ENCODE measurements at places on chromosomes 6 and 20. TPM values are rescaled to one million over a fixed set of nuclear protein-coding genes. Genes with fewer than 3 reads are reported as not detected.

GRCh38 chr6:31096215-31096614, 16.2 kb downstream of the C6orf15 start:
- DNase-seq: no peak

The SLCO4A1 gene
- 0.42 TPM for polyA plus RNA-seq

DNA sequence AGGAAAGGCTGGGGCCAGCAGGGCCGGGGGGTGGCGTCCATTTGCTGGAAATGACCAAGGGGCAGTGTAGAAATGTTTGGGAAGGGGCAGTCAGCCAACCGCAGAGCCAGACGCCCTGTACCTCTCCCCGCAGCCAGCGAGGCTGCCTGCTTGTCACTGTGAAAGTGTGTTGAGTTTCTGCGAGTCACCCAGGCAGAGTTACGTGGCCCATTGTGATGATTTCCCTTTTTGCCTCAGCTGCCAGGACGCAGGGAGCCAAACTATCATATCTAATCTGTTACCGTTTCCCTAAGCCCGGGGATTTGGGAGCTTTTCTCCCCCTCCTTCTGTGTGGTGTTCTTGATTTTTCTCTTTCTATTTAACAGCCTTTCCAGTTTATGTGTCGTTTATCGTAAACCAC, 67.9 kb upstream of the STX16 start:
- DNase-seq: no peak

GRCh38 chr6:170004585-170005210, 253.3 kb downstream of the ERMARD start:
- DNase-seq: no peak

The SYCP2 gene
- polyA plus RNA-seq: 5.0 TPM

The RAMACL gene
- polyA plus RNA-seq: not detected

DNA sequence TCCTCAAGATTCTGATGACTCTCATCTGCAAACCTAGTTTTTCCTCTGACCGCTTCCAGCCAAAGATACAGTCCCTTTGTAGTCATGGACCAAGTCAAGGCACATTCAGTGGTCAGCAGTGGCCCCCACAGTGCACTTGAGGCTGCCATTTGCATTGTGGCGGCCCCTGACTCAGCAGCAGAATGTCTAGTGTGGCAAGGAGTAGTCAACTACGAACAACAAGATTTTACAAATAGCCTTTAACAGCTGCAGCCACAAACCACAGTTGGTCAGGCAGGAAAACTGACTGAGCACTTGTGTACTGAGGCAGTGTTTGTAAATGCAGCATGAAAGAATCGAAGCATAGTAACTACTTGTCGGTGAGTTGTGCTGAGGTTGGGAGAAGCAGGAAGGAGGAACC, 49.6 kb downstream of the SLC2A12 start:
- no peak for DNase-seq

The GGTLC1 gene
- not detected for polyA plus RNA-seq

The TOMM6 gene
- polyA plus RNA-seq: 159 TPM

DNA sequence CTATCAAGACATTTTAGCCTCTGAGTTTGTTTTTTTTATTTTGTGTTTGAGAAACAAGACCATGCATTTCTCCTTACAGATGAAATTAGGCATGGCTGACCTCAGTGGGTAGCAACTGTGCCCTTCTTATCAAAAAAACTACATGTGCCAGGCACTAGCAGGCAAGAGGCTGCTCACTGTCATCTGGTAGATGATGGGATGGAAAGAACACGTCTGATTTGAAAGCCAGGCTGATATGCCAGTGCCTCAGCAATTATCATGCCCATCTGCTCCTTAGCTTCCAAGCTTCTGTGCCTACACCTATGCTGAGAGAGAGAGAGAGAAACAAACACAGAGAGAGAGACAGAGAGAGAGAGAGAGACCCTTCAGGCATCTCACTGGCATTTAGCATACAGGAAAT, 149.9 kb downstream of the C6orf118 start:
- DNase-seq: no peak

GRCh38 chr6:80364149-80364548, 257.7 kb downstream of the BCKDHB start:
- no peak for DNase-seq

GRCh38 chr20:38128691-38129090, 36.4 kb downstream of the TGM2 start:
- DNase-seq: no peak

Measured in muscle of arm (tissue), 14 donors.